NCI-H526 (cell line): ENCODE measurements at places on chromosomes 16 and 17.

DNA sequence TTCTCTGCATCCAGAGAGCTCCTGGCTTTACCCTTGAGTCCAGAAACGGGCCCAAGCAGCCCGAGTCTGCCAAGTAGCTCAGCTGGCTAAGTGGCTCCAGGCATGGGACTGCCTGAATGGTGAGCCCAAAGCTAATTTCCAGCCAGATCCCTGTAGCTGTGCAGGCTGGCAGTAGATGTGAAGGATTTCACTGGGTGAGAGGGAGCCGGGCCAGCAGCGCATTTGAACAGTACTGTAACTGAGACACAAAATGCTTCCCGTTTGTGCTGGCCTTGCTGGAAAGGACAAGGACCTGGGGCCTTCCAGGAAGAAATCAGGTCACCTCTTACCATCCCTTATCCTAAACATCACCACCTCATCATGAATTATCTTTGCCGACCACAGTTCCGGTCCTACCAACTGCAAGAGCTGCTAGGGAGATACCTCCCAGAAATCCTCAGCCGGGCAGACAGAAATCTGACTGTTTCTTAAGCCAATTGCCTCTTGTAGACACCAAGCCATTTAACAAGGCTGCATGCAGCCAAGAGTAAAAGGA, 3.7 kb downstream of the TIMP2 start:
- DNase-seq, result no peak

DNA sequence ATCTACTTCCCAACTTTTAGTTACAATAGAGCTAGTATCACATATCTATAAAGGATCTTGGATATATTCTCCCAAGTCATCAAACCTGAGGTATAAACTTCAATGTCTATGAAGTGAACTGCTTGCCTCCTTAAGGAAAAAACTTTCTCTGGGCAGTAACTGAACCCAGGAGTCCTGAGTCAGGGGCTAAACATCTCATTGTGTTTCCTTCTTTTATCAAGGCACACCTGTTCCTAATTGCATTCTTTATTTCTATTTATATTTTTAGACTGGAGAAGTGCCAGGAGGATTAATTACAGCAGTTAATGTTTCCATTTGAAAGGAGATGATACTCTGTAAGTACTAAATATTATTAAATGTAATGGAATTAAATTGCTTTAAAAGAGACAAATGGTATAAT, 98.6 kb downstream of the CDH8 start:
- no peak for DNase-seq

DNA sequence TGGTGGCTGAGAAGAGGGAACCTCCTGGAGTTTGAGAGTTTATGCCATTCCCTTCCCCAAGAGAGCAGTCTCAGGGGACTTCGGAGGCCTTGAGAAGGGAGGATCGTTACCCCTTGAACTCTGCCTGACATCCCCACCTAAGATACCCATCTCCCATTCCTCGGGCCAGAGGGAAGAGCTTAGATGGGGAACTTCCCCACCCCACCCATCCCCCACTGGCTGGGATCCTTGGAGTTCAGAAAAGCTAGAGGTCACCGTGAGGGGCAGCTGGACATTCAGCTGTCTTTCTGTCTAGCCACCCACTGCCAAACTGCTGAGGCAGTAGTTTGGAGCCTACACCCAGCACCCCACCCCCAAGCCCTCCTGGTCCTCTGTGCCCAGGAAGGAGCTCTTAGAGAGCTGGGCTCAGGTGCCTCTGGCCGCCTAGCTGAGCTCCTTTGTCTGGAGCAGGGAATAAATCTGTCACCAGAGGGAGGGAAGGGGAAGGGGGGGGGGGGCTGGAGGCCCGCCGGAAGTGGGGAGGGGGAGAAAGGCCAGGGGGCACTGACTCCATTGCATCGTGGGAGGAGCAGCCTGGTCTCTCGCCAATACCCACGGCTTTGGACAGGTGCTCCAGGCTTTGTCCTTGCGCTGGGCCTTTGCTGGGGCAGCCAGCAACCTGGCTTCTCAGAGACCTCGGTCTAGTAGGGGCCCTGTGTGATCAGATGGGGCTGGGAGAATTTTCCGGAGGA, 1.0 kb downstream of the HSD11B2 start:
- DNase-seq, result no peak

- DNase-seq, result no peak
Observed at GRCh38 chr17:36212966-36213365, 2.1 kb downstream of the CCL4L2 start.
